ENCODE measurements at places on chromosomes 3 and 15.

DNA sequence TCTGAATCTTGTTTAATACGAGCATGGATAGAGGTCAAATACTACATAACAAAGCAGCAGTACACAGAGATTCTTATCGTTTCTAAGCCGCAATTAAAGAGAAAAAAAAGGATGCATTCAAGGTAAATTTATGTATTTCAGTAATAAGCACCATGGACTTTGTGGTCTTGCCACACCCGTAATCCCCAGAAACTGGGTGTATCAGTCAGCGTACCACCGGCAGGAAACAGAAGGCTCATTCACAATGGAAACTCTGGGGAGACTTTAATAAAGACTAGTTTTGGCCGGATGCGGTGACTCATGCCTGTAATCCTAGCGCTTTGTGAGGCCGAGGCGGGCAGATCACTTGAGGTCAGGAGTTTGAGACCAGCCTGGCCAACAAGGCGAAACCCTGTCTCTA lies 81.9 kb upstream of the ZNF280D start:
- no peak for DNase-seq

DNA sequence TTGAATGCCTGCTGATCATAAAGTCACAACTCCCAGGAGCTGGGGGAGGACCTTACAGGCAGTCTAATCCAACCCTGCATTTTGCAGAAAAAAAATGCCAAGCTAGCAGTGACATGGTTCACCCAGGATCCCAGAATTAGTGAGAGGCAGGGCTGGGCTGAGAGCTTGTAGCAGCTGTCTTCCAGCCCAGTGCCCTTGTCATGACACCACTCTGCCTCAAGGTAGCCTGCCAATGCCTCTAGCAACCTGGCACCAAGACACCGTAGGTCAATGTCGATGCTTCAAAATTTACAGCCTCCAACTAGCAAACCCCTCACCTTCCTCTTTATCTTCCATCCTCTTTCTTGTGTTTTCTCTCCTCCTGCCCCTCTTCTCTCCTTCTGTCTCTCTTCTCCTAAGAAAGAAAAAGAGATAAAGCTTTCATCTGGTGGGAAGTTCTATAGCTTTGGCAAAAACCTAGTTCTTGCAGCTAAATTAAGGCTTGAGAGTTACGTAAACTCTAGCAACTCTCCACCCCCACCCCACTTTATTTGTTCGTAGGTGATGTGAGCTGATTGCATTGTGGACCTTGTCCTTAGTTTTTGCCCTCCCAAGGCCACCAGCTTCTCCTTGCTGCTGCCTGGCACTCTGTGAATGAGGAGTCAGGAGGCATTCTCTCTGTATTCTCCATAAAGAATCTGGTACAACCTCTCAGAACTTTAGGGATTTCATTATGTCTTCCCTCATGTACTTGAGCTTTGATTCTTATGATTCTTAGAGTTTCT lies 18.3 kb upstream of the BFSP2 start:
- DNase-seq: no peak

DNA sequence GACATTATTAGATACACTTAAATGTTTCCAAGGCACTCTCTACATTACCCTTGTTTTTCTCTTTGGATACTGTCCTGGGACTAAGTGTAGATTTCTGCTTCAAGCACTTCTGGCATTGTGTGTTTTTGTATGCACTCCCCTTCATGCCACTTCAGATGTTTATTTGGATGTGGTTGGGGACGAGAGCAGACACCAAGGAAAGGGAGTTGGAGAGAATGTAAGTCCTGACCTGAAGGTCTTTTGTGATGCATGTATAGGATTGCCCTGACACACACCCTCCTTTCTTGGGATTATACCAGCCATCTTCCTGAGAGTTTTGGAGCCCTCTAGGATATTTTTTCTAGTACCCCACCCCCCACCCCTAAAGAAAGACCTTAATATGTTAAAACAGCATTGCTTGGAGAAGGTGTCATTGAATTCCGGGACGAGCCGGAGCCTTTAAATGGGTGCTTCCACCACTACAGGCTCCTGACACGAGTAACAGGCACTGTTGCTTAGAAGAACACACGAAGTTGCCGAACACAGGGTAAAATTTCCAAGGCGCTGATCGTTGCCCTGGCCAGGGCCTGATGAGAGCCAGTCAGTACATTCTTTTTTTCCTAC lies 22.7 kb downstream of the PSMD6 start:
- DNase-seq: no peak

- DNase-seq: no peak
Observed at GRCh38 chr15:62052713-62053112, 7.5 kb downstream of the VPS13C start.
